ENCODE measurements at places on chromosomes 12 and 14.

DNA sequence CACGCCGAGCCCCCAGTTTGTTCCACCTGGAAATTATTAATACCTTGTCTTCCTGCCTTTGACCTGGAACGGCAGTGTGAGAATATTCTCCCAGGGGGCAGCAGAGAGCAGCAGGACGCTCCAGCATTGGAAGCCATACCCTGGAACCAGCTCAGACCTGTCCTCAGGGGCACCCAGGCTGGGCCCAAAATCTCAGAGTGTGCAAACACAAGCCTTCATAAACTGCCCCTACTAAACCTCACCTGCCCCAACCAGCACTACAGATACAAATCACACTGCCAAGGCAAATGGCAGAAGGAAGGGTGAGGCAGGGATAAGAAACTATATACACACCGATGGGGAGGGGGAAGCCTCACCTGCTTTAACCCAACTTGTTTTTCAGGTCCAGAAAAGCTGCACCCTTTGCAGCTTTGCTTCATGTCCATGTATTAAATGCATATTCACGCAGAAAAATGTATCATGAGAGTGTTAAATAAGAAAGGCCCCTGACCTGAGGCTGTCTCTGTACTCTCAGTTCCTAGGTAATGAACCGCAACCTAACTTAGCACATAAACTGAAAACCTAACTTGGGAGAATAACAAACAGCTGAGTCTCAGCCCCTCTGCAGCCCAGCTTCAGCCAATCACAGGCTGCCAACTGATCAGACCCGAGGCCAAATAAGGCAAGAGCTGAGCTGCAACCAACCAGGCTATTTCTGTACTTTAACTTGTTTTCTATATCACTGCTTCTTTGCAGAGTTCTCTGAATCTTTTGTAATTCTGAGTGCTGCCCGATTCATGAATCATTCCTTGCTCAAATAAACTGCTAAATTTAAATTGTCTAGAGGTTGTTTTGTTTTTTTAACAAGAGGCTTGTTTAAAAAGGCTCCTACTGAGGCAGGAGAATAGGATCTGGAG is 130.1 kb downstream of the SPTSSA start:
- peak; percentile 70 for DNase-seq

DNA sequence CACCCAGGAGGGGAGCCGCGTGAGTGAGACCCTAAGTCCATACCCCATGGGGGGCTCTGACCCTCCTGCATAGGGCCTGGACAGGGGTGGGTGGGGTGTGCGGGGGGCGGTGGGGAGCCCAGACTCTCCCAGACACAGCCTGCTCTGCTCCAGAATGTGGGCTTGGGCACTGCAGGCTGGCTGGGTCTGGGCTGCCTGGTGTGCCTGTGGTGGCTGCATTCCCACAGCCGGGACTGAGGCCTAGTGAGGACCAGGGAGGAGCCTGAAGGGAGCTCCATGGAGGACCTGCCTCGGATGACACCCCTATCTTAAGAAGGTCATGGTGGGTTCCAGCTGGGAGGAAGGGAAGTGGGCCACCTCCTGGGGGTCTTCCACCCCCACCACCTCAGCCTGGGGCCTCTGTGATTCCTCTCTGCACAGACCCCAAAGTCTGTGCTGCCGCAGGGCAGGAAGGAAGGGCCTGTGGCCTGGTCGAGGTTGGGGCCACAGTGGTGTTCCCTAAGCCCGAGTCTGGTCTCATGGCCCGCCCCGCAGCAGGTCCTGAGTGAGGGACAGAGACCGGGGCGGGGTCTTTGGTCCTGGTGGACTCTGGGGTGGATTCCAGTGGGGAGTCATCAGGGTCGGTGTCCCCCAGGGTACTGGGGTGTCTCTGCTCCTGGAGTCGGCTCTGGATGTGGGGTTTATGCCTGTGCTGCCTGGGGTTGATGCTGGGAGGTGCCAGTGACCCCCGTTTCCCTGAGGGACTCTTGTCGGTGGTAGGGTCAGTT is 392.3 kb downstream of the TMEM121 start:
- DNase-seq = no peak

DNA sequence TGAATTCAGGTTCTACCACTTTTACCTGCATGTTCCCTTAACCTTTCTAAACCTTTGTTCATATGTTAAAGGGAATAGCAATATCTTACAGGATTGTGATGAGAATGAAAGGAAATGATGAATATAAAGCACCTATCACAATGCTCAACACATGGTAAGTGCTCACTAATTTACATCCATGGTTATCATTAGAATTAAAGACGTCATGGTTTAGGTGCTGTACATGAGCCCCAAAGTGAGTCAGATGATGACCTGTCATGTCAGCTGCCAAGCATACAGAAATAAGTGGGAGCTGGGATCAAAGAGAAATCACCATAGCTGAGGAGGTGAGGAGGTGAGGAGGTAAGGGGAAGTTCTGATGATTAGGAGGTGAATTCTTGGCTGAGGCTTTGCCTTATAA is 135.9 kb upstream of the ATP2B1 start:
- no peak for DNase-seq

DNA sequence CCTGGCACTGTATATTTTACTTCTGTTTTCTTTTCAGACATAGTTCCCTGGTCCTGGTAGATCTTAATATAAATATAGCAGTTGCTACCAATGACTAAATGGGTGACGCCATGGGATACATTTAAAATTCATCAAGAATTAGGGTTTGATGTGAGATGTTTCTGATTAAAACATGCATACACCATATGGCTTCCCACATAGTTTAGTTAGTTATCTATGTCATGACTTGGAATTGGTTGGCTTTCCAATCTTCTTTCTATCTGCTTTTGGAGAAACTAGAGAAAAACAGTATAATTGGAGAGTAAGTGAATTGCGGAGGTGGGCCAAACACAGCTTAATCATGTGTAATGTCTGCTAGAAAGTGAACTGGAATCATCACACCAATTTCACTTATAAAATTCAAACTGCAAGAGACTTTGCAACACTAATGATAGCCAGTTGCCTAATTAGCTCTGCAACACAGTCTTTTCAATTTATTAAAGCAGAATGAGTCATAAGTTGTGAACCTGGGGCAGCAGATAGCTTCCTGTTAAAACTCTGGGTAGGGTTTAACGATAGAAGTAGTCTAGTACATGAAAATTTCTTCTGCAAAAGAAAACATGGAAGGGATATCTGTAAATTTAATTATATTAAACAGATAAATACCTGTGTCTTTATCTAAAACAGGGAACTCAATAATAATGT is 295.2 kb downstream of the SLC16A7 start:
- DNase-seq = no peak

DNA sequence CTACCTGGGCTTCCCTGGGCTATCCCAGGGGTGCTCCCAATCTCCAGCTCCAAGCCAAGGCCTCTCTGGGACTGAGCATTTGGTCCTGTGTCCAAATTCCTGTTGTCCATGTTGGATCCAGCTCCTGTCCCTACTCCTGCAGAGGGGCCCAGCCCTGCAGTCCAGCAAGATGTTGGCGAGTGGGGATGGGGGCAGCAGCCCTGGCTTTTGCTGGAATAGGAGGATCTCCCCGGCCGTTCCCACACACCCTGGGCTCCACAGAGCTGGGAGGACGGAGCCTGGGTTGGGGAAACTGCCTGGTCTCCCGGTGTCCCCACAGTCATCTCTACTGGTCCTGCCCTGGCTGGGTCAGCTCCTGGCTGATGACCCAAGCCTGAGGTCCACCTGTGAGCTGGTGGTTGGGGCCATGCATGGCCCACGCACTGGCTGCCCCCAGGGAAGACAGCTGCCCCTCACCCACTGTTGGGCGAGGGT is 219.6 kb upstream of the C14orf180 start:
- no peak for DNase-seq

Data from natural killer cell (primary cell).